Stimulated activated CD4-positive, alpha-beta T cell treated with anti-CD3 and anti-CD28 coated beads, Interleukin-1b, Interleukin-23, amount 100 ng/mL, for 4 hours (primary cell): ENCODE measurements at places on chromosomes 2 and 18.

GRCh38 chr18:13376298-13376840 is 157.8 kb downstream of the LDLRAD4 start:
- no peak for DNase-seq

GRCh38 chr2:58896638-58897037 is 655.5 kb upstream of the FANCL start:
- DNase-seq: no peak

- DNase-seq: no peak
These were observed 70.1 kb downstream of the EPG5 start for GRCh38 chr18:45896991-45897390.

DNA sequence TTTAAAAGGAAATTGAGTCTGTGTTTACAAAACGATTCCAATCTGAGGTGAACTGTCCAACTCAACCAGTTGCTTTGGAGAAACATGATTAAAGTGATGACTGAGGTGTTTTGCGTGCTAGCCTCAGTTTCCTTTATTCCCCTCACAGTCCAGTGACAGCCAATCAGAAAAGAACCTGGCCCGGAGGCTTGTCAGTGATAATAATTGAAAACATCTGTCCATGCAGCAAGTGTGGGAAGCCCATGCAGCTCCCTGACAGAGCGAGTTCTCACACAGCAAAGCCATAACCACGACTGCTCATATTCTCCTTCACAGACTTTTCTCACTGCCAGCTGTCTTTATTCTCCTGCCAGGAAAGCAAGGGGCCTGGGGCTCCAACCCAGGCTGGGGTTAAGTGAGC is 613.4 kb downstream of the ARHGAP15 start:
- no peak for DNase-seq

GRCh38 chr2:128568106-128568505 is 249.4 kb upstream of the HS6ST1 start:
- no peak for DNase-seq
